ENCODE measurements at places on chromosomes 16 and 17.

GRCh38 chr16:53282975-53283946 lies 151.0 kb upstream of the RBL2 start:
- no peak for DNase-seq

DNA sequence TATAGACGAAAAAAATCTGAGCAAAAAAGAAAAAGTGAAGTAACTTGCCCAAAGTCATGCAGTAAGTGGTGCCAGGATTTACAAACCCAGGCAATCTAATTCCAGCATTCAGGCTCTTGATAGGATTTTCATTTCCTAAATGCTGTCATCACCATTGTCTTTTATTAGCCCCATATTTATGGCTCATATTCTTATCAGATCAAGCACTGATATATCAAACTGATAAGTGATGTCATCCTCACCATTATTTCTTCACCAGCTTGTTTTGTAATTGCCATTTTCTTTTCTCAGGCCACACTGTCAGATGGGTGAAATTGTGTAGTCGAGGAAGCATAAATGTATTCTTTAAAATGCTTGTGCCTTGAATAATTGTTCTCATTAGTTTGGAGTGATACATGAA lies 1.3 kb downstream of the RAD51C start:
- no peak for DNase-seq

- DNase-seq: no peak
Measured at GRCh38 chr17:17513626-17514025, 17.4 kb upstream of the RASD1 start.

GRCh38 chr17:17035920-17036523 lies 6.2 kb upstream of the MPRIP start:
- DNase-seq: no peak

DNA sequence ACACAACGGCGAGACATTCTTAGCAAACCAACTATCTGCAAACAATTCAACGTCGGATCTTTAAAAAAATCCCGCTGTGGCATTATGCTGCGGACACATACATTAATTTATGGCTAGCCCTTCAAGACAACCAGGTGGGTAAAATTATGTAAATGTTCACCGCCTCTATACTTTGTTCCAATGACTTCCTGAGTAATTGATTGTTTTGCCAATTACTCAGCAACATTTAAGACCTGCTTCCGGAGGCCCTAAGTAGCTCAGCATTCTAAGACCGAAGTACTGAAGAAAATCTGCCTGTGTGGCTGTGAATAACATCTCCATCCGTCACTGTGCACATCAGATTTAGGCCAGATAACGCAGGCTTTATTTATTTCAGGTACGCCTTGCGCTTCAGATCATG lies 23.3 kb downstream of the QPRT start:
- DNase-seq: no peak

- no peak for DNase-seq
Measured at GRCh38 chr16:83913245-83913633, 14.3 kb downstream of the MLYCD start.

- DNase-seq: peak; percentile 76
Measured at GRCh38 chr17:49997773-49998703, 3.0 kb upstream of the DLX3 start.

DNA sequence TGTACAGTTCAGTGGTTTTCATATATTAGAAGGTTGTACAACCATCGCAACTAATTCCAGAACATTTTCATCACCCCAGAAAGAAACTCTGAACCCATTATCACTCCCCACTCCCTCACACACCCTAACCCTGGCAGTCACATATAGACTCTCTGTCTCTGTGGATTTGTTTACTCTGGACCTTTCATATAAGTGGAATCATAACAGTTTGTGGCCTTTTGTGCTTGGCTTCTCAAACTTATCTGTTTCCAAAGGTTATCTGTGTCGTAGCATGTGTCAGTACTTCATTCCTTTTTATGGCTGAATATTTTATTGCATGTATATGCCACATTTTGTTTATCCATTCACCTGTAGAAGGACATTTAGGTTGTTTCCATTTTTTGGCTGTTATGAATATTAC lies 12.4 kb downstream of the TENT4B start:
- DNase-seq: no peak
